ENCODE measurements at places on chromosomes 2 and 18. TPM values are rescaled to one million over a fixed set of nuclear protein-coding genes. Genes with fewer than 3 reads are reported as not detected.

Gene CCDC74A
- 0.29 TPM for polyA plus RNA-seq

Gene GPR75
- not detected for polyA plus RNA-seq

DNA sequence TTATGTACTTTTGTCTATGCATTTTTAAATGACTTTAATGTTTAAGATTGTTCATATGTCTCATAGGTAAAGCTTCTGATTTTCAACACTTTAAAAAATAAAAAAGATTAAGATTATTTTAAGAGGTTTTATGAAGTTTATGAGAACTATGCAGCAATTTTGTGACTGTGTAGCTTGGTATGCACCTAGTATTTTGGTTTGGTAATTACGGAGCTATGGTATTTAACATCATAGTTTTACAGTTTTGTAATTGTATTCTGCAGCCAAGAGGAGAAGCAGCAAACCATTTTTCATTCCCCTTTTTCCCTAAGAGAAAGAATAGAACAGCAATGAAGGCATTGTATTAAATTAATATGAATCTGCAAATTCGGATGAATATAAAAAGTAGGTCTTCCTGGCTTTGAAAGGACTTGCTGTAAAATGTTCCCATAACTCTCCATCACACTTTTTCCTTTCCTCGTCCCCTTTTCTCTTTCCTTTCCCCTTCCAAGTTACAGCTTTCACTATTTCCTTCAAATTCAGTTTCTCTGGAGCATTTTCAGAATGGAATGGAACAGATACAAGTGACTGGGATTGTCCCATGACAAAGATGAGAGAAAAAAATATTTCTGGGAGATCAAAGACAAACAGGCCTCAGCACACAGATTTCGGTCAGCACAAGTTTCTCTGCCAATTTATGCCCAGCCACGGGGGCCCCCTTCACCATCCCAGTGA, 26.1 kb upstream of the PIEZO2 start:
- no peak for DNase-seq

Gene OXER1
- polyA plus RNA-seq: not detected

DNA sequence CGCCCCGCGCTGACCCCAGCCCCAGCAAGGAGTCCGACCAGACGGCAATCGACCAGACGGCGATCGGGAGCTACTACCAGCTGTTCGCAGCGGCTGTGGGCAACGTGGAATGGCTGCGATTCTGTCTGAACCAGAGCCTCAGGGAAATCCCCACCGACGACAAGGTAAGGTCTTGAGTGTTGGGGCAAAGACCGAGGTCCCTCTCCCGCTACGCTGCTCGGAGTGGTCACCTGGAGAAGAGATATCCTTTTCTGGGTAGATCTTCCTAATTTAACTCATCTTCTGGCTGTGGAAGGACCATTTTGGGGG, 704 bp downstream of the ANKRD53 start:
- DNase-seq: no peak
